ENCODE measurements at places on chromosomes 3 and 15.

- DNase-seq: no peak
These were observed 100.4 kb upstream of the SEMA6D start for GRCh38 chr15:47616876-47617275.

- DNase-seq: peak; percentile 77
These were observed 476 bp downstream of the IP6K2 start for GRCh38 chr3:48716508-48716981.

DNA sequence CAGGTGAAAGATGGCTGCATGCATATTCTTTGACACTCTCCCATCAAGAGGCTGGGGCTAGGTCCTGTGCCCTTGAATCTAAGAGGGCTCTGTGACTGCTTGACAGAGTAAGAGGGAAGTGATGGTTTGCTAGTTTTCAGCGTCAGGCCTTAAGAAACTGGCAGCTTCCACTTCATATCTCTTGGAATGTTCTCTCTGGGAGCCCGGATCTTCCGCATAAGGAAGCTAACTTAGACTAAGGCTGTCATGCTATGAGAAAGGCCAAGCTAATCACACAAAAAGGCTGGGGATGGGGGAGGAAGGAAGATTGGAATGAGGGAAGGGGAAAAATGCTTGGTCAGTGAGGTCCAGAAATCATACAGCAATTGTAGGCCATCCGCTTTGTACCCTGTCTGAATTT is 50.0 kb downstream of the MB21D2 start:
- no peak for DNase-seq

- DNase-seq: no peak
These were observed 325.2 kb upstream of the CTNNB1 start for GRCh38 chr3:40873934-40874699.

GRCh38 chr15:97410897-97411575 is 549.5 kb upstream of the ARRDC4 start:
- no peak for DNase-seq

All from Karpas-422 (cell line).